ENCODE measurements at places on chromosomes 11 and 22. TPM values are rescaled to one million over a fixed set of nuclear protein-coding genes. Genes with fewer than 3 reads are reported as not detected.

DNA sequence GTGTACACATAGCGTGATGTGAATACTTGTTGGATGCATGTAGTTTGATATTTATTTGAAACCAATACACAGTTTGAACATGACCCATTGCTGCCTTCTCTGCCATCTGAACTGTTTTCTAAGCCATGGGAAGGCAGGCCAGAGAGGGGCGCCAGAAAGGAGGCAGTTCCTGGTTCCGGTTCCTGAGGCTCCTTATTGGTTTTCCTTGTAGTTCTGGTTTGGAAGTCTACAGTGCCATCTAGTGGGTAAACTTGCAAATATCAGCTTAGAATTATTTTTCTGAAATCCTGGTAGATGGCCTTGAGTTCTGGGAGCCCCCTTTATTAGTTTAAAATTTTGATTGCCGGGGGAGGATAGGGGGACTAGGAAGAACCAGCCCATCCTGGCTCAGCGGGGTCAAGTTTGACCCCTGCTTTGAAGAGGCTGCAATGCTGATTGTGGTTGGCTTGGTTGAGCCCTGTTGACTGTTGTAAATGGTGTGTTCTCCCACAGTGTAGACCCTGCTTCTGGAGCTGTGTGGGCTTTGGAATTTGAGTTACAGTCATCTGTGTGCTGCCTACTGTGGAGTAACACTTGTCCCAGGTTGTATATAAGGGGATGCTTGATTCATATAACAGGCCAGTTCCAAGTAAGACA is 48.4 kb downstream of the GRAMD1B start:
- DNase-seq = peak; percentile 38

GRCh38 chr11:63543711-63544110 is 7.1 kb downstream of the PLAAT4 start:
- DNase-seq = no peak

- no peak for DNase-seq
These were observed 28.2 kb downstream of the ZNF70 start for GRCh38 chr22:23722724-23723123.

GRCh38 chr11:16863389-16863788 is 124.9 kb downstream of the C11orf58 start:
- DNase-seq = no peak

DNA sequence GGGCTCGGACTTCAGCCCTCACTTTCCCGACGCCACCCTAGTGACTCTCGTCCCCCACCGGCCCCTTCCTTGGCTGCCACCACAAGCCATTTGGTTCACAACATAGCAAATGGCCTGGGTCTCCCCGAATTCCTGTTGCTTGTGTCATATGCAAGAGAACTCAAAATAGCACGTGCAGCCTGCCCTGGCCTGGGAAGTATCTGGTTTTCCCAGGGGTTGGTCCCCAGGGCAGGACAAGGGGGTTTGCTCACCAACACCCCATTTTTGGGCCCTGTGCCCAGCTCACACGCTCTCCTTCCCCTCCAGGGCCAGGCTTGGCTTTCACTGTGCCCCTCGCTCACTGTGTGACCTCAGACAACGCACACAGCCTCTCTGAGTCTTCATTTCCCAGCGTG is 12.8 kb upstream of the TPCN2 start:
- DNase-seq = no peak

DNA sequence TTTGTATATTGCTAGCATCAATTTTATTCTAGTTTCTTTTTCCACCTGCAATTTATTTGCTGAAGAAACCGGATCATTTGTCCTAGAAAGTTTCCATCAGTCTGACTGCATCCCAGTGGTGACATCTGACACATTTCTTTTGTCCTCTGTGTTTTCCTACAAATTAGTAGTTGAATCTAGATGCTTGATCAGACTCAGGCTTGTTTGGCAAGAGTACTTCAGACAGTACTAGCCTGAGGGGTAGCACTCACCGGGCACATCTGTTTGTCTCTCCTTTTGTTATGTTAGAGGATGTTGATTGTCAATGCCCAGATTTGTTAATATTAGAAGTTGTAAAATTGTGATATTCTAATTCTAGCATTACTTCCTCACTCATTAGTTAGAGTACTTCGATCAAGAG is 204.8 kb downstream of the SWAP70 start:
- DNase-seq = no peak

DNA sequence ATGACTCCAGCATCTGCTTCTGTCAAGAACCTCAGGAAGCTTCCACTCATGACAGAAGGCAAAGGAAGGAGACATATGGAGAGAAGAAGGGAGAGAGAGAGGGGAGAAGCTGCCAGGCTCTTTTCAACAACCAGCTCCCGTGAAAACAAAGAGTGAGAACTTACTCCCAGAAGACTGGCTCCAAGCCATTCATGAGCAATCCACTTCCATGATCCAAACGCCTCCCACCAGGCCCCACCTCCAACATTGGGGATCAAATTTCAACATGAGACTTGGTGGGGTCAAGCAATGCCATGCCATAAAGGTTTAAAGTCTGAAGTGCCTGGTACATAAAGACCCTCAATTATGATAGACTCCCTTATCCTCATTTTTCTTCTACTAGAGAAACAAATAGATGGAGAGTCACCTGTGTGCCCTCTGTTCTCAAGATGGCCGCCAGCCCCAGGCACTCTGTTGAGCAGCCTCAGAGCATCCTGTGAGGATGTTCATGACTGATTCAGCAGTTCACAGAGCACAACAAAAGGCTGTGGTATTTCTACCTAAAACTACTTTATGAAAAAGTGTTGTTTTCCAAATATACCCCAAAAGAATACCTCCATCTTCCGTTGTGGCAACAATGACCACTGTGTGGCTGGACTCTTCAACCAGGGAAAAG is 69.0 kb upstream of the CRTAM start:
- DNase-seq = no peak

DNA sequence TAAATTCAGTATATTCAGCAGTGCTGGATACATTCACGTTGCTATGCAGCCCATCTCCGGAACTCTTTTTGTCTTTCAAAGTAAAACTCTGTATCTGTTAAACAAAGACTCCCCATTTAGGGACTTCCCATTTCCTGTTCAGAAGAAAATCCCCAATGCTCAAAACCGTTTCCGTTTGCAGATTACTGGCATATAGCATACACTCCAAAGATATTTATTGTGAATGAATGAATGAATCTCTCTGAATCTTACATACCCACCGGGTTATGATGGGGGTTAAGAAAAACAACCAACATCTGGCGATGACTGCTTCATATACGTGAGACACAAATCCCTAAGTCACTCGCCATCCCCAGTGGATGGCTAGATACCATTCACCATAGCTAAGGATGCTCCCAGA is 1.6 kb downstream of the THY1 start:
- no peak for DNase-seq

DNA sequence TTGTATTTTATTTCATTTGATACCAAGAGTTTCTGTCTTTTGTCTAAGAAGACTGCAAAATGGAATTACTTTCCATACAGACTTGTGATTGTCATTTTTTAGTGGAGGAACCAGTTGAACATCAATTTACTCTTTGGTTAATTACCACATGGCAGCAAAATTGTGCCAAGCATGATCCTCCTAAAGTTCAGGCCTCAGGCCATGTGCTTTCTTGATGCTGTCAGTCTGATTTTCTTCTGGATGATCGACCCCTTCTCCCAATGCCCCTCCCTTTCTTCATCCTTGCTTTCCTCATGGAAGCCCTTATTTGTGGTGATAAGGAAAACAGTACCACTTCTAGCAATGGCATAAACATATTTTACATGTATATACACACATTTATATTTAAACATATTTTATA is 76.2 kb downstream of the SVIP start:
- no peak for DNase-seq

DNA sequence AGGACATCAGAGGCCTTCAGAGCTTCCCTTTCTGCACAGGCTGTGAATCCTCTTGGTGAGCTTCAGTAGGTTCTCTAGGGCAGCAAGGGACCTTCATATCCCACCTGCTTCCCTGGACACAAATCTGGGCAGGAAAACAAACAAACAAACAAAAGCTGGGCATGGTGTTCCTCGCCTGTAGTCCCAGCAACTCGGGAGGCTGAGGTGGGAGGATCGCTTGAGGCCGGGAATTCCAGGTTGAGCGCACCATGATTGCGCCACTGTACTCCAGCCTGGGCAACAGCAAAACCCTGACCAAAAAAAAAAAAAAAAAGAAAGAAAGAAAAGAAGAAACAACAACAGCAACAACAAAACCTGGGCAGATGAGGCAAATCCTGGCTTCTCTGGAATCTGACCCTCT is 92.9 kb downstream of the CEP164 start:
- DNase-seq = no peak

GRCh38 chr22:28072066-28072465 is 153.0 kb upstream of the PITPNB start:
- DNase-seq = no peak

DNA sequence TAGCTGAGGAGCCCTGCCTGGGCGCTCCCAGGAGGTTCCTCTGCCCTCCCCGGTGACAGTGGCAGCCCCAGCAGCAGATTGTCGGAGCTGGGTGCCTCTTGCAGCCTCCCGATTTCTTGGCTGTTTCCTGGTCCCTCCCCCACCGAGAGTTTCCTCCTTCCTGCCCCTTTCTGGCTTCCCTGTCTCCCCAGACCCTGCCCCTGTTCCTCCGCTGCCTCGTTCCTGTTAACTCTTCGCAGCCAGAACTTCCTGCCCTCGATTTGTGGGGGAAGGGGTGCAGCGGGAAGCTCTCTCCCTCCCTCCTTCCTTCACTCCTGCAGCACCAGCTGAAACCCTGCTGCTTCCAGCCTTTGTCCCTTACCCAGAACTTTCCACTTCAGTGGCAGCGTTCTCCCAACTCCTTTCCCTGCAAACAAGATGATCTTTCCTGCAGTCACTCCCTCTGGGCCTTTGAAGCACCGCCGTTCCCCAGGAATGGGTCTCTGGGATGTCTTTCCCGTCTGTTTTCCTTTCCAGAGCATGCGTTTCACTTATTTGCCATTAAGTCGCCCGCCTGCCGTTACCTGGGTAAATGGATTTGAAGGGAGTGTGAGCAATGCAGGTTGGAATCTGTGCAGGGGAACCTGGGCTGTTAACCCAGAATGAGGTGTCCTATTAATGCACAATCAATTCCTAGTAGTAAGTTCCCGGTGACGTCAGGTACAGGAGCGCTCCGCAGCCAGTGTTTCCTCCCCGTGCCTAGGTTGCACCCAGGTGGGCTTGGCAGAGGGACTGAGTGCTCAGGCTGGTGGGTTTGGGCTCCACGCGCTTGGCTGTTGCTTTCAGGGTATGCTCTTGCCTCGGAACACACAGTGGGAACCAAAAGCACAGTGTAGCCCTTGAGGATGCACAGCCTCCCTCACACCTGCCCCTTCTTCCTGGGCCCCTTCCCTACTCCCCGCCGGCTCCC is 4.3 kb downstream of the GRK2 start:
- peak; percentile 71 for DNase-seq

DNA sequence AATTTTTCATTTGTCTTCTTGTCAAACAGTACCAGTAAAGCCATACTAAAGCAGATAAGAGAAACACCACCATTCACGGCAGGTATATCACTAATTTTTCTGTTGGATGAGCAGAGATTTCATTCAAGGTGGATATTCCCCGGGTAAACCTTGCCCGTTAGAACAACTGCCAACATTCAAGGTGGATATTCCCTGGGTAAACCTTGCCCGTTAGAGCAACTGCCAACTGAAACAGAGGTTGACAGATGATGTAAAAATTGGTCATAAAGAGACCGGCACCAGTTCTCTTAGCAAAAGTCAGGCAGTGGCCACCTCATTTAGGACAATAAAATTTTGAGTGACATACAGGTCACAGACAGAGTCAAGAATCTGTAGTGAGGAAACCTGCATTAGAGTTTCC is 423.4 kb upstream of the SYN3 start:
- no peak for DNase-seq

DNA sequence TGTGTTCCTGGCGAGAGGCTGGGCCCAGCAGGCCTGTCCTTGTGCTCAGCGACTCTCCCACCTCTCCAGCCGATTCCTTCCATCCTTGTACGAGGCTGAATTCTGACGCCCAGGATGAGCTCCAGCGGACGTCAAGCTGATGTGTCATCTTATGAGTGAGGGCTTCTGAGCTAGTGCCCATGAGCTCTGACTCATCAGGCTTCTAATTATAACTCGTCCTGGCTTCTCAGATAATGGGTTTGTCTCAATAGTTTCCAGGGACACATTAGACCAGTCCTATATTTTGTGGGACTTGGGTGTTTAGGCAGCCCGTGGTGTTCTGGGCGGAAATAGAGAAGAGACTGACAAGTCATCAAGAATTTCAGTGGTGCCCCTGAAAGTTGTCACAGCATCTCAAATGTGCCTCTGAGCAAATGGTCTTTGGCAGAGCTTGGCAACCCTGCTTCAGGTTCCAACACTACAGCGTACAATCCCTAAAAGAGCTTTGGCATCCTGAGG is 108.2 kb upstream of the CD44 start:
- DNase-seq = no peak

GRCh38 chr11:82750643-82751139 is 17.0 kb upstream of the FAM181B start:
- DNase-seq = no peak

DNA sequence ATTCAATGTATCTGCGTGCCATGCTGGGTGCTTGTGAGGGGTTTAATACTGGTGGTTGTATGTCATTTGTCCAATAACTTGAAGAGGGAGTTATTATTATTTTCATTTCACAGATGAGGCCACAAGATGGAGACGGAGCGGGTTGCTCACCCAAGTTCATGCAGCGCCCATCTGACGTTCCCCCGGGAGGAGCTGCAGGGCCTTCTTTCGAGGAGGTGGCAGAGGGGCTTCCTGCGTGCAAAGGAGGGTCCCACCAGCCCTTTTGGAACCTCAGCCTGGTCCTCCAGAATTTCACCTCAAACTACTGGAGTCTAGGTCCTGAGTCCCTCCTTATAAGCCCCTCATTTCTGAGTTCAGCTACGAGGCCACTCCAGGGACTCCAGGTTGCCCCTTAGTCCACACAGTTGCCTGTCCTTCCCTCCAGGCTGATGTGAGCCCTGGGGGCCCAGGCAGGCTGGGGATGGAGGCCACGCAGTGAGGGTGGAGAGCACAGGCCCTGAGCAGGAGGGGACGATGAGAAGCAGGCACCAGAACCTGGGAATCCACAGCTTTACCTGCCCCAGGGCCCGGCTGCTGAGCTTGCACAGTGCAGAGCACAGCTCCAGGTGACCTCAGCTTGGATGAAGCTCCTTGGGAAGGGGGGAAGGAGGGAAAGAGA is 2.9 kb upstream of the VSIG10L2 start:
- DNase-seq = no peak

OR4C46 gene
- total RNA-seq = not detected

OR8A1 gene
- not detected for total RNA-seq

KRTAP5-7 gene
- total RNA-seq = 0.17 TPM

All from colonic mucosa (tissue), 4 donors.